ENCODE measurements at places on chromosomes 4 and X. TPM values are rescaled to one million over a fixed set of nuclear protein-coding genes. Genes with fewer than 3 reads are reported as not detected.

The VCX2 gene
- total RNA-seq: not detected

The CTAG1B gene
- not detected for total RNA-seq

The GNRHR gene
- not detected for total RNA-seq

The WDR17 gene
- 1.3 TPM for total RNA-seq

The MAGEA9B gene
- total RNA-seq: not detected

The RHOXF2 gene
- not detected for total RNA-seq

DNA sequence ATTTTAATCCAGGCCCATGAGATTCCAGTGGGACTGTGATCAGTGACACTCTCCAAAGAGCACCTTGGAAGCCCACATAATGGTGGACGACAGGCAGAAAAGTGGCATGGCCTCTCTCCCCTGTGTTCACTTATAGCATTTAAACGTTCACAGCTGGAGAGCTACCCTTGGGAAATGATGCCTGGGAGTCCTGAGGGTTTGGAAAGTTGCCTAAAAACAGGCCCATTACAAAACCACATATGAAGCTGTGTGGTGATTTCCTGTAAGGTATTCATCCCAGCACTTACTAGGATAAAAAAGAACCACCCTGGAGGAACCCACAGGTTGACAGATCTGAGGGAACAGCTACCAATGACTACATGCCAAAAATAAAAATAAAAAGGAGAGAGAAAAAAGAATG, 193.2 kb downstream of the RASL11B start:
- peak; percentile 52 for DNase-seq

DNA sequence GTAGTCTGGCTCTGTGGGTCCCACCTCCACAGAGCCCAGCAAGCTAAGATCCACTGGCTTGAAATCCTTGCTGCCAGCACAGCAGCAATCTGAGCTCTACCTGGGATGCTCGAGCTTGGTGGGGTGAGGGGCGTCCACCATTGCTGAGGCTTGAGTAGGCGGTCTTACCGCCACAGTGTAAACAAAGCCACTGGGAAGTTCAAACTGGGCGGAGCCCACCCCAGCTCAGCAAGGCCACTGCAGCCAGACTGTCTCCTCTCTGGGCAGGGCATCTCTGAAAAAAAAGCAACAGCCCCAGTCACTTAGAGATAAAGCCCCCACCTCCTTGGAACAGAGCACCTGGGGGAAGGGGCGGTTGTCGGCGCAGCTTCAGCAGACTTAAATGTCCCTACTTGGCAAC, 243.2 kb upstream of the POF1B start:
- no peak for DNase-seq

DNA sequence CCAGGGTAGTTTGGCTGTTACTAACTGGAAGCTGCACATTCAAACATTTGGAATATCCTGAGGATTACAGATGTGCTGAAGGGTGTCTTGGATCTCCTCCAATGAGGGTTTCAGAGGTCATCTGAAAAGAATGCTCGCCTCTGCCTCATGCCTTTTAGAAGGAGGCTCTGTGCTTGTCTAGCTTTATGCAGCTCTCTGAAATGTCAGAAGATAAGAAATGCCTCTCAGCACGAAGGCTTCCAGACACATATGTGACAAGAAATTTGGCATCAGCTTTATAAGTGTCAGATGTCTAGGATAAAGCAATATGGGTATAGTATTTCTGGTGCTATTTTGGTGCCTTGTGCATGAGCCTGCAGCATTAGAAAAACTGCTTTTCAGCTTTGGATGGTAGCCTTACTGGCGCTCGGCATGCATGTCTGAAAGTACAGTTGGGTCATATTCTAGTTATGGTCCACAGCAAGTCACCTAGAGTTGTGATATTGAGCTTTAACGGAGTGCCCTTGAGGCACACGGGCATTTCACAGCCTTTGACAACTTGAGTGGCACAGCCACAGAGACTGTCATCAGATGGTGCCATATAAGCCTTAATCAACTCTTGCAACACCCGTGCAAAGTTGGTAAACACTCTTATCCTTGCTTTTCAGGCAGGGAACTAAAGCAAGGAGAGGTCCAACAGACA, 70.8 kb upstream of the PGRMC2 start:
- DNase-seq: peak; percentile 84

- DNase-seq: no peak
These were observed 30.2 kb upstream of the CYP4V2 start for GRCh38 chr4:186161138-186161537.

DNA sequence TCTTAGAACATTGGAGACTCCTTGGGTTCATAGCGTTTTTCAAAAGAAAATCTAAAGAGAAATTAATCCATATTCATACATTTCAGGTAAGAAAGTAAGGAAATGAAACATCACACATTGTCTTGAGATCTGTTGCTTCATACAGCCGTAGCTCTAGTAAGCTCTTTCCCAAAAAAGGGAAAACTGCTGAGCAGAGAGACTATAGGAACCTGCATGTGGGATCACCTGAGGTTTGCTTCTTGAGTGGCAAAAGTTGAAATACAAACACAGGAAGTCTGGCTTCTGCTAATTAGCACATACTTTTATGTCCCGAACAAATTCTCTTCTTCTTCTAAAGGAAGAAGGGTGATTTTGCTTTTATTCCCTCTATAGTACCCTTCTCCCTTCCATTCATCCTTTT, 57.7 kb downstream of the MRPL1 start:
- DNase-seq: no peak

GRCh38 chr4:54058171-54058570, 6.2 kb downstream of the CHIC2 start:
- no peak for DNase-seq

DNA sequence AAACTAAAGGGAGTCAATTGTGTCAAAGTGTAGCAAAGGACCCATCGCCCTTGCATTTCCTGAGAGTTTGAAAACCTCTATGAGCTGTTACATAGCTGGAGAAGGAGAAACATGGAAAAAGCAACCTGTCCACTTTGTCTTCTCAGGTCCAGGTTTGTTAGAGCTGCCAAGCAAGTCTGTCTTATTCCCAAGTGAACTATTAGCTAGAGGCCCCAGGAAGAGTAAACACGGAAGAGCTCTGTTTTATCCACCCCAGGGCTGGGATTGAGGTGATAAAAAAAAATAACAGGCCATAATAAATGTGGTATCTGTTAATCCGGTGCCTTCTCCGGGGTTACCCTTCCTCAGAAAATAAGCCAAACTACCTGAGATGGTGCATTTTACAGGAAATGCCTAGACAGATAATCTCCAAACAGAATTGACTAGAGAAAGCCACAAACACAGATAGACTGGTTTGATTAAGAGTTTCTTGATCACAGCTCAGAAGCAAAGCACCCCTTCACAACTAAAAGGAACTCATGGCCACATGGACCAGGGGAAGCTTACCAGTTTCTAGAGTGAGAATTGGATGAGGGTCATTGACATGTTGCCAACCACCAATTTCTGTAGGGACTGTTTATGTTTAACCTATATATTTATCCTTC, 35.9 kb upstream of the RELL1 start:
- DNase-seq: no peak
